ENCODE measurements at places on chromosomes 4 and X.
A peak's percentile ranks its signal among the peaks of the same experiment; 100 is the strongest.

DNA sequence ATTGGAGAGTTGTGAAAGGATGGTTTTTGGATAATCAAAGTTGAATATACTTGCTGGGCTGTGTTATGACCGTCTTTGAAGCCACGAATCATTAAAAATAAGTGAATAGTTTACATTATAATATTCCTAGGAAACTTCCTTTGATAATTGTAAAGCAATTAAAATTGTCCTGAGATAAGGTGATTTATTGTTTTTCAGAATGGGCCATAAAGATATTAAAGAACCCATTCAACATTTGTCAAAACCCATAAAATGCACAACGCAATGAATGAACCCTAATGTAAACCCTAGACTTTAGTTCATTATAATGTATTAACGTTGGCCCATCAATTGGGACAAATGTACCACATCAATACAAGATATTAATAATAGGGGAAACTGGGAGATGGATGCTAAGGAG is 11.4 kb downstream of the FHL1 start:
- no peak for DNase-seq
- H3K4me1 ChIP-seq: peaks cover 3% of the 10 kb centered on the region
- H3K4me3 ChIP-seq: no peak overlapping the region

- H3K4me1 ChIP-seq: peaks cover 23% of the 10 kb centered on the region
- DNase-seq: peak; percentile 38
- peak overlapping the region; percentile 59 for H3K4me3 ChIP-seq
- H3K36me3 ChIP-seq: no peaks in the 10 kb centered on the region
- H3K27ac ChIP-seq: no peak overlapping the region
These were observed 450 bp downstream of the ACSL1 start for GRCh38 chr4:184825141-184825895.

GRCh38 chr4:77629885-77630284 is 24.3 kb downstream of the CXCL13 start:
- no peaks in the 10 kb centered on the region for H3K27me3 ChIP-seq
- H3K4me3 ChIP-seq: no peak overlapping the region
- no peaks in the 10 kb centered on the region for H3K4me1 ChIP-seq
- no peak overlapping the region for H3K27ac ChIP-seq
- H3K36me3 ChIP-seq: no peaks in the 10 kb centered on the region

DNA sequence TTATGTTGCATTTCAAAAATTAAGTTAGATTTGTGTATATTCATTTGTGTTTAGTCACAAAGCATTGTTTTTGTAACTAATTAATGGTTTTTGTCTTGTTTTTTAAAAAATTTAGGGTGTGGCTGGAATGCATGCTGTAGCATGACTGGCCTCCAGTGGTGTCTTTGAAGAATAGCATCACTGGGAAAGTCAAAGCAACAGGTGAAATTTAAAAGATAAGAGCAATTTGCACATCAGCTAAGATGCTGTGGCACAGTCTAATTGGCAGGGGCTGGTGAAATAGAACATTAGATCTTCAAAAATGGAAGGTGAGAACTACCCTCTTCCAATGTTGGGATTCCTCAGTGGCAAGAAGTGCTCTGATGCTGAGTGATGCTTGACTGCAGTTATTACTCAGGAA is 45.3 kb downstream of the ANK2 start:
- no peaks in the 10 kb centered on the region for H3K36me3 ChIP-seq
- no peak overlapping the region for H3K27ac ChIP-seq
- DNase-seq: no peak
- H3K4me1 ChIP-seq: no peaks in the 10 kb centered on the region

All from CD4-positive, alpha-beta T cell (primary cell).